Effector memory CD8-positive, alpha-beta T cell (primary cell): ENCODE measurements at places on chromosomes 2 and 18.

GRCh38 chr2:180679693-180680092 is 300.7 kb upstream of the UBE2E3 start:
- DNase-seq = no peak

- no peak for DNase-seq
Measured at GRCh38 chr18:53735526-53735925, 488.9 kb downstream of the MBD2 start.

- no peak for DNase-seq
Measured at GRCh38 chr2:201070948-201071478, 458 bp downstream of the HYCC2 start.

DNA sequence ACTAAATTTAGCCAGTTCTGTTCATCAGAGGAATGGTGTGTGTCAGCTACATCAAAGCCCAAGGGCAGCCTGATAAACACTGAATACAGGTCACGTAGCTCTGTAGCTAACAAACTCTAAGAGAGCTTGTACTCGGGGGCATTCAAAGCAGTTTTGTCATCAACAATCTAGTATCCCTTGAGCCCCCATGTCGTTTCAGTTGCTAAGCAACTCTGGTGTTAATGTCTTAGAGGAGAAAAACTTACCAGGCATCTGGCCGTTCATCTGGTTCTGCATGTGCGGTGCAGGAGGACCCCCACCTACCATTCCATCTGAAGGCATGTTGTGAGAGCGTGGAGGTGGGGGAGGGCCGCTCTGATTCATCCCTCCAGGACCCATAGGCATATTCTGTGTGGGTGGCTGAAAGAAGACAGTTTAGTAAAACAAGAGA is 33.1 kb downstream of the SS18 start:
- no peak for DNase-seq

DNA sequence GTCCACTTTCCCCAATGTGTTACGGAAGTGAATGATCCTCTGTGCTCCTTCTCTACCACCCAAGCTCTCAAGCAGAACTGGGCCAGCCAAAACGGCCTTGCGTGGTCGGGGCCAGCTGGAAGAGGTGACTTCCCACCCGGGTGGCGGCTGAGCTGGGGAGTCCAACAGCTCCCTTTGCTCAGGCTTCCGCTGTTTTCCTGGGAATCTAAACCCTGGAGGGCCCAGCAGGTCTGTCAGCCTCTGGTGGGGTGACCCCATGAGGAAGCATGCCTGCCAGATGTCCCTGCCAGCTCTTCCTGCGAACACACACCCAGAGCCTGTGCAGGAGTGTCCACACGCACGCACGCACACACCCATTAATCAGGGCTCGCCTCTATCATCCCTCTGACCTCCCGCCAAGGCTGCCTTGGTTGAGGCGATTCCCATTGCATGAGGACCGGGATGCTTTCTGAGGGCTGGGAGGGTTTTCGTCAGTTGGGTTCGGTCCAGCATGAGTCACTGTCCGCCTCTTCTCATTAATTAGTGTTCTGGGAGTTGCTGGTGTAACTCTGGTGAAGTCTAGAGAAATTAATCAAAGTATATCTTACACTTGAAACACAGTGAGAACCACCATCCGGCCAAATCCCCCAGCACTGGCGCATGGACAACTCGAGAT is 90.6 kb downstream of the TWIST2 start:
- DNase-seq = no peak
